Activated CD4-positive, alpha-beta memory T cell treated with anti-CD3 and anti-CD28 coated beads, Interleukin-2, amount 10 ng/mL, durations not matched to agents 7 days and 5 days (primary cell): ENCODE measurements at places on chromosomes 2 and 18. TPM values are rescaled to one million over a fixed set of nuclear protein-coding genes. Genes with fewer than 3 reads are reported as not detected.

Gene WNT10A
- total RNA-seq: 1.4 TPM

Gene TNFAIP6
- not detected for total RNA-seq

Gene SLC9A4
- total RNA-seq: 0.10 TPM

Gene FAP
- total RNA-seq: not detected

Gene SRD5A2
- total RNA-seq: not detected

Gene ALLC
- not detected for total RNA-seq

Gene NYAP2
- total RNA-seq: not detected

Gene DSC1
- total RNA-seq: not detected

Gene CNGA3
- not detected for total RNA-seq

Gene DLGAP1
- 1.5 TPM for total RNA-seq

Gene DBI
- 150 TPM for total RNA-seq

Gene DCC
- total RNA-seq: not detected

Gene ARHGAP15
- 167 TPM for total RNA-seq

Gene SP140
- total RNA-seq: 137 TPM

Gene AQP12A
- total RNA-seq: not detected

Gene CXCR1
- 2.7 TPM for total RNA-seq

Gene GLI2
- total RNA-seq: 0.43 TPM

Gene CGREF1
- 1.2 TPM for total RNA-seq

Gene KCNG3
- total RNA-seq: not detected

Gene CAPN14
- 0.35 TPM for total RNA-seq

Gene IL36RN
- not detected for total RNA-seq

Gene FAM161A
- total RNA-seq: 2.5 TPM

Gene PRLH
- total RNA-seq: not detected

Gene AKAIN1
- total RNA-seq: not detected

Gene GMCL1
- 34.8 TPM for total RNA-seq

Gene TUBB6
- total RNA-seq: 6.5 TPM

Gene SPDYA
- 0.93 TPM for total RNA-seq

Gene RNF144A
- 20.0 TPM for total RNA-seq

Gene NGEF
- total RNA-seq: 0.58 TPM

Gene MROH2A
- total RNA-seq: not detected

Gene DCDC2C
- total RNA-seq: not detected

Gene LIMS4
- total RNA-seq: 3.3 TPM

Gene ATL2
- total RNA-seq: 47.9 TPM

Gene TBC1D8
- total RNA-seq: 0.63 TPM

Gene ALK
- total RNA-seq: not detected

Gene KIAA2012
- not detected for total RNA-seq

Gene POTEI
- total RNA-seq: not detected

Gene MAP3K19
- not detected for total RNA-seq

Gene FAM124B
- total RNA-seq: 1.2 TPM

Gene MOCOS
- total RNA-seq: 0.25 TPM

Gene ZNF804A
- not detected for total RNA-seq

Gene ONECUT2
- not detected for total RNA-seq

Gene GALNT14
- not detected for total RNA-seq

Gene EML6
- 1.8 TPM for total RNA-seq
